ENCODE measurements at places on chromosomes 4 and X. TPM values are rescaled to one million over a fixed set of nuclear protein-coding genes. Genes with fewer than 3 reads are reported as not detected.

The IL2 gene
- not detected for total RNA-seq

The UBL4A gene
- total RNA-seq: 55.9 TPM

GRCh38 chr4:26809811-26810210 lies 50.8 kb upstream of the STIM2 start:
- DNase-seq: no peak

GRCh38 chrX:39063702-39064101 lies 262.4 kb downstream of the MID1IP1 start:
- no peak for DNase-seq

DNA sequence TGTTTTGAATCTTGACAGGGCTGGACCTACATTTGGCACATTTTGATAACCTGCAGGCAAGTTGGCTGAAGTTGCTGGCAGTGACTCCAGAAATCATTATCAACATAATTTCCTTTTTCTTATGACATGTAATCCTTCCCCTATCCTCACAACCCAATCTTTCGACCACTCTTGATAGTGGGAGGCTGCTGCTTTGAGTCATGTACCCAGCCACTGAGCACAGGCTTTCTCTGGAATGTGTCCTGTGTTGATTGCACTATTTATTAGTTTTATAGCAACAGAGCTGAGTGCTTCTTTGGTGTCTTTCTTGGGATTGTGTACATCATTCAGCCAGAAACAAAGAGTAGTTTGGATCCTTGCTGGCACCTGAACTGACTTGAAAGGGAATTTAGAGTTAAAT lies 183.1 kb upstream of the LEF1 start:
- DNase-seq: no peak

DNA sequence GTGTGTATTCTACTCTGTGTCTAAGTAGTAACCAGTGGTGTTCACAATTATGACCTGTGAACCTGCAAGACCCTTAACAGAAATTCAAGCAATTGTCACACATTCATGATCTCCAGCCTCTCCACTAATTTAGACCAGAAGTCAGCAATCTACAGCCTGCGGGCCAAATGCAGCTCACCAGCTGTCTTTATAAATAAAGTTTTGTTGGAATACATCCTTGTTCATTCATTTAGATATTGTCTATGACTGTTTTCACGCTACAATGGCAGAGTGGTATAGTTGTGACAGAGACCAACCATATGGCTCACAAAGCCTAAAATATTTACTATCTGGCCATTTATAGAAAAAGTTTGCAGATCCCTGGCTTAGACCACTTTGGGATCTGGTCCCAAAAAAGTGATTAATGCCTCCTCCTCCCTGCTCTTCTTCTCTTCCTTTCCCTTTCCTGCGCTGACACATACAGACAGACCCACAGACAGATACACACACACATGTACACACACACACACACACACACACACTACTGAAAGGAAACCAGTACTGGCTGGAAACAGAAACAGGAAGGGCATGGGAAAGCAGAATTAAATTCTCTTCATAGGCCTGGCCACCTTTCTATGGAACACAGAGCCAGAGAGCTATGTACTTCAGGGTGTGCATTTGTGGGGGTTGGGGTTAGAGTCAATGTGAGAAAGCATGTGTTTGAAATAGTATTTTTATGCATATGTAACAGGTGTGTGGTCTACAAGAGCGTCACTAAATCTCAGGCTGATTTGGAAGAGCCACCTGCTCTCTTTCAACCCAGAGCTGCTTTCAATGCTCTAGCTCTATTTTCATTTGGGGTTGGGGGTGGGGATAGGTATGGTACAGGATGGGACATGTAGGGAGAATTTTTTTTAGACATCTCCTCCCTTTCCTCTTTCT lies 49.7 kb upstream of the TMEM164 start:
- no peak for DNase-seq

GRCh38 chrX:50002067-50002714 lies 79.8 kb downstream of the CLCN5 start:
- no peak for DNase-seq

DNA sequence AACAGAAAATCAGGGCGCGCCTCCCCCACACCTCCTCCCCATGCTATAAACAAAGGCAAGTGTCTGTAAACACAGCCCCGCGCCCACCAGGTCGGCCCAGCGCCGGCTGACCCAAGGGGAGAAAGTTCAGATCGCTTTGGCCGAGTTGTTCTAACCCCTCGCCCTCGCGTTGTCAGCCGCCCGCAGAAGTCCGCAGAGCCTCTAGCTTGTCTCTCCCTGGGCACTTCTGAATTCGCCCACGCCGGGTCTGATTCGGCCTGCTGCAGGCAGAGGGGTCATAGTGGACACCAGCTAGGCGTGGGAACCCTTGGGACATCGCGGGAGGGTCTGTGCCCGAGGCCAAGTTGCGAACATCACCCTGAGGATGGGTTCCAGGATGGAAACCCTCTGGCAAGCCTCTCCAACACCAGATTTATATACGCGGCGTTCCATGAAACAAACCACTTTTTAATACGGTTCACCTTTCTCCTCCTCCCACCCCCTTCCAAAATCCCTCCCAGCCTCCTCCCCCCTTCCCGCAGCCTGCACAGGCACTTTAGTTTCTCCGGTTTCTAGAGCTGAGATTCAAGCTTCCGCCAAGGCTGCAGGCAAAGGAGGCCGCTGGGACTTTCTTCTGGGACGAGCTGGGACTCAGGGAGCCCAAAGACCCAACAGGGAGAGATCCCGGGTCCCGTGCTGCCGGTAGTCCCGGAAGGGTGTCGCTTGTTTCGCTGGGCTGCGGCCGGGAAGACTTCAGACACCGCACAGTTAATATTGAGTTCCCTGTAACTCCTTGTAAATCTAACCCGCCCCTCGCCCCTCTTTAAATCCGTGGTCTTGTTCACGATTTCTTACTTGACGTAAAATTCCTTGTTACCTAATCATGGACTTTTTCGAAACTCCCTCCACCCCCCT lies 4.7 kb downstream of the HAND2 start:
- DNase-seq: no peak

DNA sequence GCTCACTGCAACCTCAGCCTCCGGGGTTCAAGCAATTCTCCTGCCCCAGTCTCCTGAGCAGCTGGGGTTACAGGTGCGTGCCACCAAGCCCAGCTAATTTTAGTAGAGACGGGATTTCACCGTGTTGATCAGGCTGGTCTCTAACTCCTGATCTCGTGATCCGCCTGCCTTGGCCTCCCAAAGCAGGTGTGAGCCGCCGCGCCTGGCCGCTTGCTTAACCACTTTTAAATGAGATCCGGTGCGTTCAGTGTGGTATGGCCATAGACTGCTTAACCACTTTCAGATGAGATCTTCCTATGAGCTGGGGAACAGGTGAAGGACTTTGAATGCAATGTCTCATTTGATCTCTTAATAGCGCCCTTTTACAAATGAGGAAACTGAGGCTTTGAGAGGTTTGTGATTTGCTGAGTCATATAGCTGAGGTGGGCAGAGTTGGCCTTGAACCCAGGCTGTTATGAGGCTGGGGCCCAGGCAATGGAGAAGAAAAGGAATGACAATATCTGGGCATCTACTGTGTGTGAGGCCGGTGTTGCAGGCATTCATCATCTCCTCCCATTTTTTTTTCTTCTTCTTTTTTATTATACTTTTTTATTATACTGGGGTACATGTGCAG lies 41.9 kb upstream of the NSG1 start:
- no peak for DNase-seq
